ENCODE measurements at places on chromosomes 7 and 10.

- DNase-seq, result peak; percentile 18
Measured at GRCh38 chr10:130045091-130045652, 65.5 kb downstream of the C10orf143 start.

DNA sequence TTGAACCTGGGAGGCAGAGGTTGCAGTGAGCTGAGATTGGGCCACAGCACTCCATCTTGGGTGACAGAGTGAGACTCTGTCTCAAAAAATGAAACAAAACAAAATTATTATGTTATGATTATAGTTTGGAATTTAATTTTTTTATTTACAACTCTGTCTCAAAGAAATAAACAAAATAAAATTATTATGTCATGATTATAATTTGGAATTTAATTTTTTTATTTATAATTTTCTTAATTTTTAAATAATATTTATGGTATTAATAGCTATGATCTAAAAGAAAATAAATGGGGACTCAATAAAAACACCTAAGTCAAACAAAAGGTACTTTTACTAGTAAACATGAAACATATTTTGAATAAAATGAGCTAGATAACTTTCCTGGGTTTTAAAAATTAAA, 994.8 kb upstream of the GHITM start:
- no peak for DNase-seq

GRCh38 chr7:135317676-135318325, 84.2 kb downstream of the STRA8 start:
- DNase-seq, result no peak

- DNase-seq, result no peak
Measured at GRCh38 chr7:64277630-64278029, 36.1 kb upstream of the ZNF736 start.

DNA sequence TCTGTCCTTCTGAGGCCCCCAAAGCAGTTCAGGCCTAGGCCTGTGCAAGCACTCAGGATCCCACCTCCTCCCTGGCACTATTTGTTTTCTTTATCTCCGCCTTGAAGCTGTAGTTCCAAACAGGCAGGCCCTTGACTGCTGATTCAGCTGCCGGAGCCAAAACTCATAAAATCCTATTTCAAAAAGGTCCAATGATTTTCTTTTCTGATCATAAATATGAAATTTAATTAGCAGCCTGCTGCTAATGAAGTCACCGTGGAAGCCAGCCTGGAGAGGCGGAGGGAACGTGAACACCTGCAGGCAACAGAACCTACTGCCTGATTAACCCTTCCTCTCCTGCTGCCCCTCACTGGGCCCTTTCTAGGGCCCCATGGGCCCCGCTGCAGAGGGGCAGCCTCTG, 60.1 kb downstream of the CARD11 start:
- DNase-seq, result no peak

DNA sequence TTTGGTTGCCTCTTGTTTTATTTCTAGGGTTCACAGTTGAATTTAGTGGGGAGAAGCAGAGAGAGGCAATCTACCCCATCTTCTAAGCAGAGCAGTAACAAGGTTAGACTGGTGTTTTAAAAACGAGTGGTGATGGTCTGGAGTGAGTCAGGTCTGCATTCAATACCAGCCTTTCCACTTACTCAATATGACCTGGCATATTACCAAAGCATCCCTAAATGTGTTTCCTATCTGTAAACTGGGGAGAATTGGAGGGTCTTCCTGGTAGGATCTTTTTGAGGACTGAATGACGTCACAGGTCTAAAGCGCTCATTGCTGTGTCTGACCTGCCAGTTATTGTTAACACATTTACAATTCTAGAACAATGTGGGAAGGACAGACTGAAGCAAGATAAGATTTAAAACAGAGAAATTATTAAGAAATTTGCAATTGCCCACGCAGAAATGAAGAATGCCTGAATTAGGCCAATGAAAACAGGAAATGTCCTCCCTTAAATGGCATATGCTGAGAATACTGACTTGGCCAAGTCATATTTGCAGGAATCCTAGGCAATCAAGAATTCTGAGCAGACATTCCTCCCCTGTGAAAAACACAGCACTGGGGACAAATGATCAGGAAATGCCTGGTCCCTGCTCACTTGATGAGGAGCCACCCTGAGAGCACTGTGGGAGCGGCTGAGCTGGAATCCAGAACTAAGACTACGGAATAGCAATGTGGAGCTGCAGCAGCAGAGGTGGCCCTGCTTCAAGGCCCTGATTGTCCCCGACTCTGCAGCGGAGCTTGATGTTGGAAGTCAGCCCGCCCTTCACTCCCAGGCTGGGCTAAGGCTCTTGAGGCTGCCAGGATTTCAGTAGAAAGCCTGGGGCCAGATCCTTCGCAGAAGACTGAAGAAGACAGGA, 184.5 kb upstream of the CXCL12 start:
- peak; percentile 99 for DNase-seq

- DNase-seq, result no peak
Measured at GRCh38 chr7:8146106-8146787, 115.7 kb downstream of the ICA1 start.

DNA sequence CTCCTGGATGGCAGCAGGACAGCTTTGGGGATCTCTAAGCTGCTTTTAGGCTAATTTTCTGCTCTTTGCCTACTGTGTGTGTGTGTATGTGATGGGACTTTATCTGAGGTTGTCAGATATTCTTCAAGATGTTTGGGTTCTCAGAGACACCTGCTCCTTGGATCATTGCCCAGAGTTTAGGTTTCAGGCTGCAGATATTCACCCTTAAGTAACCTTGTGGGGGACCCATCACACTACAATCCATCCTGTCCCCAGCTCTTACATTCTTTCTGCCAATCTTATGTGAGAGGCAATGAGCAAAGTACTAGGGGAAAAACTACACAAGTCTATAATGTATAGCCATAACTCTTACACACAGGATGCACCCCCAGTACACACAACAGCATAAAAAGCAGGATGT, 263.0 kb upstream of the ZWINT start:
- DNase-seq, result no peak

GRCh38 chr7:32143301-32143700, 73.1 kb upstream of the PDE1C start:
- peak; percentile 85 for DNase-seq

DNA sequence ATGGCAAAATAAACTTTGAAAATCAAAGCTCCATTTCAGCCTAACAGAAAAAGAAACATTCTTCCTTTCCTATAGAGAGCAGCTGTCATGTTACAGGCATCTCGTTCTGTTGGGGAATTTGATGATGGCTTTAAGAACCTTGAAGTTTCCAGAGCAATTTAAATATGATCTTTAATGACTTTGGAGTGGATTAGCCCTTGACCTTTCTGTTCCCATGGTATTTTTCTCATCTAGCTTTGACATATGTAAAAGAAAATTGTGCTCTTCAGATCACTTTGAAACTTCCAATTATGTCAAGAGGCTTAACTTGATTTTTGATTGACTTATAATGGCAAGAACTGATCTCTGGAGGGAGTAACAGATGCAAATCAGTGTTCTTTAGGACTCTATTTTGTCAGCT, 157.6 kb upstream of the SEMA3E start:
- DNase-seq, result no peak

DNA sequence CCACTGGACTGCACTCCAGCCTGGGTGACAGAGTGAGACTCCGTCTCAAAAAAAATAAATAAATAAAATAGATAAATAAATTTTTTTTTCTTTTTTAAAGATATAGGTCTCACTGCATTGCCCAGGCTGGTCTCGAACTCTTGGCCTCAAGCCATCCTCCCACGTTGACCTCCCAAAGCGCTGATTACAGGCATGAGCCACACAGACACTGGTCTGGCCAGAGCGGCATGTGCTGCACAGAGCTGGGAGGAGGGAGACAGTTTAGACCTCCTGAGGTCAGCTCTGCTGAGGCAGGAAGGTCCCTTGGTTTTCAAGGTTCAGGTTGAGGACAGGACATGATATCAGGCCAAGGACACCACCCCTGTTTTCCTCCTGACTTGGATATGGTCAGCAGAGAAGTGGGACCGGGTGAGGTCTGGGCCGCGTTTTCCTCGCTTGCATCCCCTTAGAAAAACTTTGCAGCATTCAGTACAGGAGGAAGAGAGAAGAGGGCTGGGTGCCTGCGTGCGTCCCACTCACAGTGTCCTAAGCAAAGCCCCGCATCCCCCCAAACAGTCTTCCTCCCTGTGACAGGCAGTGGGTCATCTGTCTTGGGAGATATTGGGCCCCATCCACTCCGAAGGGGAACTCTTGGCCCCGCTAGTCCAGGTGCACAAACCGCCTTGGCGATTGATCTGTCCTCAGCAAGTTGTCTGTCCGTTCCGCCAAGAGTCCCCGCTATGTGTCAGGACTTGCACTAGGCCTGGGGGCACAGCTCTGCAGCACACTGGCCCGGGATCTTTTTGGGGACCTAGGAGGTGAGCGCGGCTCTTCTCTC, 56.1 kb downstream of the ZNF727 start:
- no peak for DNase-seq

DNA sequence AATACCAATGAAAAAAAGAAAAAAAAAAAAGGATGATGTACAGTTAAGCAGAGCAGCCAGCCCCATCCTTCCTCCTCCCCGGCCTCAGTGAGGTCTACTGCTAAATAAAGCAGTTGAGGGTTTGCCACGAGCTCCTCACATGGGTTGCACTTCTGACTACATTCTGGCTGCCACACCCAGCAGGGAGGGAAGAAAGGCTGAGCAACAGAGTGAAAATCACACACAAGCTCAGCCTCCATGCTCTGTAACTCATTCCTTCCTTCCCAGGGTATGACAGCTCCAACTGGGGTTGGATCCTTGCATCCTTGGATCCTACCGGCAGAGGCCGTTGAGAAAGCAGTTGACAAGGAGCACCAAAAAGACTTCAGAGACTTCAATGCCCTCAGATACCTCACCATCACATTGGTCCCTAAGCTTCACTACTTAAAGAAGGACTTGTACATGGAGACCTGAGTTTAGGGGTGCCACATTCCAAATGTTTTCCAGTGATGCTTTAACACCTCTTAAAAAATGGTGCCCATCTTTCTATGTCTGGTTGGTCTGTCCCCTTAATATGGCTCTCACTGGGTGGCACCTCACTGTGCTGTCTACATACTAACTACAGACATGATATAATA, 52.9 kb upstream of the PIK3CG start:
- no peak for DNase-seq

DNA sequence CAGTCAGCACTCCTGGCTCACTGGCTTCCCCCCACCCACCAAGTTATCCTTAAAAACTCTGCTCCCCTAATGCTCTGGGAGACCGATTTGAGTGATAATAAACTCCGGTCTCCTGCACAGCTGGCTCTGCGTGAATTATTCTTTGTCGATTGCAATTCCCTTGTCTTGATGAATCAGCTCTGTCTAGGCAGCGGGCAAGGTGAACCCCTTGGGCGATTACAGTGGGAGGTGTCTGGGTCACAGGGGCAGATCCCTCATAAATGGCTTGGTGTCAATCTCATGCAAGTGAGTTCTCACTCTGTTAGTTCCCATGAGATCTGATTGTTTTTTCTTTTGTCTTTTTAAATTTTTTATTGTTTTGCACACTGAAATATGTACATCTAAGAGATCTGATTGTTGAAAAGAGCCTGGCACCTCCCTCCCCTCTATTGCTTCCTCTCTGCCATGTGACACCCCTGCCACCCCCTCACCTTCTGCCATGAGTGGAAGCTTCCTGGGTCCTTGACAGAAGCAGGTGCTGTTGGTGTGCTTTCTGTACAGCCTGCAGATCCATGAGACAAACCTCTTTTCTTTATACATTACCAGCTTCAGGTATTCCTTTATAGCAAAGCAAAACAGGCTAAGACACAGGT, 20.5 kb downstream of the OTUD1 start:
- no peak for DNase-seq

DNA sequence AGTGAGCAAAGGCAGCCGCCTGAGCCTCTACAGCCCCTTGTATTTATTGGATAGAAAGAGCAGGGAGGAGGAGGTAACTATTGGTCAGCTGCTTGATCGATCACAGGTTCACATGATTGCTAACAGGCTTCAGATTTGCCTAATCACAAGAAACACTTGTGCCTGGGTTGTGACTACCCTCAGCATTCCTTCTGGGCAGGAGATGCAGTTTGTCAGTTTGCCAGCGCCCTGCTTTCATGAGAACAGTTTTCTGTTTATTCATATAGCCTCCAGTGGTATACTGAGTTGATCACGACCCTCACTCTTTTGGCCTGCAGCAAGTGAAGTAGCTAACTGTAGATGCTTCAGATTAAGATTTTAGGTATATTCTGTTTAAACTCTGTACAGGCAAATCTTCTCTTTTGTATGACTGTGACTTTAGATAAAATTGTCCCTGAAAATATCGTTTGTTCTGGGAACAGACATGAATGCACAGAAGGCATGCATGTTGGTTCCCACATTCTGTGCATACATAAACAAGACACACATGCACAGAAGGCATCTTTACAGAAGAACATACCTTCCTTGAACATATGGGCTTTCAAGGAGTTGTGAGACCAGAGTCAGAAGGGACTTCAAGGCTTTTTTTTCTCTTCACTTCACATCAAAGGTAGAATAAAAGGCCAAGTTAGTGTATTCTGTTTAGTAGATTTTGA, 422.4 kb upstream of the STEAP1 start:
- no peak for DNase-seq

- no peak for DNase-seq
Measured at GRCh38 chr7:115827305-115828045, 203.1 kb downstream of the TFEC start.

DNA sequence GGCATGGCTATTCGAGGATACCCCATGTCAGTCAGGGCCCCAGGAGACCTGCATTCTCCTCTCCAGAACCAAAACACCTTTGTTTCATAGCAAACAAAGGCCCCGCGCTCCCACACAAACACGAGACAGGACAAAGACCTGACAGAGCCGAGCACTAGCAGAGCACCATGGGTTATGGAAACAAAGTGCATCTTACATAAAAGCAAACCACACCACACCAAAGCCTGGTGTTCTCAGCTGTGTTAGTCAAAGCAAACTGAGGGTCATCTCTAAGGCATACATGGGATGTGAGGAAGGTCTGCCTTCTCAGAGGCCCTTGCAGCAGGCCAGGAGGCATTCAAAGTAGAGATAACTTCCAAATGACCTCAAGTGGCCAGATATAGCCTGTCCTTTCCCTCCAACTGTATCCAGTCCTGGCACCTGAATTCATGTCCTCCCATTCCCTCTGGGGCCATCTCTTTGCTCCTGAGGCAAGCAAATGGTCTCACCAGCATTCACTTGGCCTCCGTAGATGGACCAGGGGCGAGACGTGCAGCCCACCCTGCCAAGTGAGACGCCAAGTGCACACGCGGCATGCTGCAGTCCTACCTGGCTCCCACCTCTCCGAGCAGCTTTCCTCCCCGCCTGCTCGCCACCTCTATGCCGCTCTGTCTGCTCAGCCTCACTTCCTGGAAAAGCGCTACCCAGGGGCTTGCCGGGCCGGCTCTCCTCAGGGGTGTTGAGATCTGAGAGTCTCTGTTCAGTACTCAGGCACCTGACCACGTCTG, 45.3 kb upstream of the PDLIM1 start:
- no peak for DNase-seq

- DNase-seq, result no peak
Measured at GRCh38 chr10:34109495-34109894, 705.6 kb downstream of the PARD3 start.

DNA sequence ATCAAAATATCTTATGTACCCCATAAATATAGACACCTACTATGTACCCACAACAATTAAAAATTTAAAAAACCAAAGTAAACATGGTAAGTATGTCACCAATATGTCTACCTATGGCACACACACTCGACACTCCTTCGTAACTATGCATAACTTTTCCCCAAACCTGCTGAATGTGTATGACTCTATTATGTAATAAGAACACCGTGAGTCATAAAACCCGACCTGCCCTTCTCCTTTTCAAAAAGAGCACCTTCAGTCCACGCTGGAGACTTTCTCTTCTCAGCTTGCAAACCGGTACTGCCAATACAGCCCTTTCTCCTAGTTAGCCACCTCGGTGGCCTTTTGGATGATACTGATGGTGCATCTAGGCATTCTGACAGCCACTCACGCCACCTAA, 186.3 kb downstream of the PRPF18 start:
- DNase-seq, result no peak

All from EH (cell line).